ENCODE measurements at places on chromosomes 7 and 10.

- DNase-seq, result peak; percentile 38
Observed at GRCh38 chr7:75937958-75938786, 23.2 kb downstream of the POR start.

- no peak for DNase-seq
Observed at GRCh38 chr10:75770626-75771081, 339.2 kb downstream of the LRMDA start.

DNA sequence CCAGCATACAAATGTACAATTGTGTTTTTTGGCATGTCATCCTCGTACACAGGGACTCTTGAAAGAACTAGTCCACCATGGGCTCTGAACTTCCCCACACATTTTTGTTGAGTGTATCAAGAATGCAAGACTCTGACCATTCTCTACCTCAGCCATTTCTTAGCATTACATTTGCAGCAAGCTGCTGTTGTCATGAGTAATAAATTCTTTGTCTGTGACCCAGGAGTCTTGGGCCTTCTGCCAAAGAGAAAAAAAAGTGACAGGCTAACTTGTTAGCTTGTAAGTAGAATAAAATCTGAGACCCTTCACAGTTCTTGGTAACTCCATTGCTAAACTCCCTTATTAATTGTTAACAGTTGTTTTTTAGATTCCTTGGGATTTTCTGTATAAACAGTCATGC, 542.3 kb upstream of the MBL2 start:
- no peak for DNase-seq

DNA sequence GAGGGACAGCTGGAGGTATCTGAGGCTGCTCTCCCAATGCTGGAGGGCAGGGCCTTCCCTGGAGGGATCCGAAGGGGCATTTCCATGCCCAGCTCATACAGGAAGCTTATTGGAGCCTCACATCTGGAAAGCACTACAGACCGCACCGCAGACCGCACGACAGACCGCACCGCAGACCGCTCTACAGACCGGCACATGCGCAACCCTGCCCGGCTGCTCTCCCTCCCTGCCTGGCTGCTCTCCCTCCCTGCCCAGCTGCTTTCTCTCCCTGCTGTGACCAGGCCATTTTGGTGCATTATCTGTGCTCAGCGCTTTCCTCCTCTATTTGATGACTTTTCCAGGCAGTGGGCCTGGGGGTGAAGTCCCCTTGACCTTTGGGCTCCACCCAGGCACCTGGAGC, 39.6 kb upstream of the EN2 start:
- no peak for DNase-seq

GRCh38 chr10:94223702-94224370, 138.9 kb downstream of the NOC3L start:
- DNase-seq, result no peak

DNA sequence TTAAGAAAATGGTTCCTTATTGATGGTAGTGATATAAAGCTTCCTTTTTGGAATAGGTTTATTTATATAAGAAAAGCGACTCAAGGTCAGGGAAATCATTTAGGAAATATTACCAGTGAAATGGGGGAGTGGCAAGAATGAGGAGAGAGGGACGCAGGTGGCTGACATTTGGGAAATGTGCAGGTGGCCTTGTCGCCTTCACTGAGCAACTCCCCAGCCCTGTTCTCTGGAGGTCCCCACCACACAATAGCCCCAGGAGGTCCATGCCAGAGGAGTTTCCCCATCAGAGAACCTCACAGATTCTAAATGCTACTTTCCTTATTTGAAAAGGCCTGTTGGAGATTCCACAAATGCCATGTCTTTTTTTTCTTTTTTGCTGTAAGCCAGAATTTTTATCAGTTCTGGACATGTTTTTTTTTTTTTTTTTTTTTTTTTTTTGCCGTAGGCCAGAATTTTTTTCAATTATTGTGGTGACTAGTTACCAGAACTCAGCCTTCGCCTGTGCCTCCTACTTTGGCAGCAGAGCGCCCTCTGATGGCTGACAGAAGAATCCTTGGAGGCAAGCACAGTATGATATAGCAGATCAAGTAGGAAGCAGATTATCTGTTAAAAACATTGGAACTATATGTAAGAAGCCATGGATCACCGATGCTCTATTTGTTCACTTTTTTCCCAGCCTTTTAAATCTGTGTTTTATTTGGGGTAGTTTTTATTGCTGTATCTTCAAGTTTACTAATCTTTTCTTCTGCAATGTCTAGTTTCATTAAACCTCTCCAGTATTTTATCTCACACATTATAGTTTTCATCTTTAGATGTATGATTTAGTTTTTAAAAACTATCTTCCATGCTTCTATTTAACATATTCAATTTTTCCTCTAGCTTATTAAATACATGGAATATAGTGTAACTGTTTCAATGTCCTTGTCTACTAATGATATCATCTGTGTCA, 18.6 kb downstream of the OPALIN start:
- peak; percentile 48 for DNase-seq

Data from CD4-positive, alpha-beta T cell treated with Interleukin-1 beta for 1 hour (primary cell).